ENCODE measurements at places on chromosomes 4 and X.

DNA sequence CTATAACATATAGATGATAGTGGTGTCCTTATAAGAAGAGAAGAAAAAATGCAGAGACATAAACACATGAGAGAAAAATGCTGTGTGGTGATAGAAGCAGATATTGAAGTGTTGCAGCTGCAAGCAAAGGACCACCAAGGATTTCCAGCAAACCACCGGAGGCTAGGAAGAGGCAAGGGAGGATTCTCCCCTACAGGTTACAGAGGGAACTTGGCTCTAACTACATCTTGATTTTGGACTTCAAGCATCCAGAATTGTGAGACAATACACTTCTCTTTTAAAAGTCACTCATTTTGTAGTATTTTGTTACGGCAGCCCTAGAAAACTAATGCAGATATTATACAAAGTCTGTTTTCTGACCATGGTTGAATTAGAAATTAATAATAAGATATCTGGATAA is 30.4 kb upstream of the CHRDL1 start:
- no peak for DNase-seq

DNA sequence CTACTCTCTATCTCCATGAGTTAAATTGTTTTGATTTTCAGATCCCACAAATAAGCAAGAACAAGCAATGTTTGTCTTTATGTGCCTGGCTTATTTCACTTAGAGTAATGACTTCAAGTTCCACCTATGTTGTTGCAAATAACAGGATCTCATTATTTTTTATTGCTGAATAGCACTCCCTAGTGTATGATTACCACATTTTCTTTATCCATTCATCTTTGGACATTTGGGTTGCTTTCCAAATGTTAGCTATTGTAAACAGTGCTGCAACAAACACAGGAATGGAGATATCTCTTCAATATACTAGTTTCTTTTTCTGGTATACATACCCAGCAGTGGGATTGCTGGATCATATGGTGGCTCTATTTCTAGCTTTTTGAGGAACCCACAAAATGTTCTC is 136.0 kb downstream of the SLITRK2 start:
- DNase-seq: no peak

DNA sequence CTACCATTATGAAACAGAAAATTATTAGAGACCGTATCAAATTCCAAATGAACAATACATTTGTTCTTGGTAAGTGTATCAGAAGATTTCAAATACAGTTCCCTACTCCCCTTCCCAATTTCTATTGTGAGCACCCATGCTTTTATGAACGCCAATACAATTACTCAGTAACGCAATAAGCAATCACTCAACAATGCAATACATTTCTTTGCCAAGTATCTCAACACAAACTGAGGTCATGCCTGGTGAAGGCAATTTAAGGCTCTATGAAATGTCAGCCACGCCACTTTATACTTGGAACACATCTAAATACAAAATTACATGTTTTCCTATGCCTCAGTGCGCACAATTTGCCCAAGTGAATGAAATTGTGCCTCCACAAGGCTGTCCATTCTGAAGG is 712 bp downstream of the PNPLA4 start:
- no peak for DNase-seq

GRCh38 chr4:71322425-71322824 is 16.4 kb upstream of the SLC4A4 start:
- no peak for DNase-seq

GRCh38 chrX:43188296-43188695 is 410.3 kb upstream of the PPP1R2C start:
- DNase-seq: no peak
